Midbrain (tissue), 1 donor: ENCODE measurements at places on chromosomes 16 and 17.

GRCh38 chr17:82882715-82883418 is 43.0 kb upstream of the ZNF750 start:
- no peak for DNase-seq

- no peak for DNase-seq
Observed at GRCh38 chr16:50498431-50499155, 49.6 kb upstream of the NKD1 start.

GRCh38 chr16:50386774-50387173 is 18.0 kb upstream of the BRD7 start:
- no peak for DNase-seq

DNA sequence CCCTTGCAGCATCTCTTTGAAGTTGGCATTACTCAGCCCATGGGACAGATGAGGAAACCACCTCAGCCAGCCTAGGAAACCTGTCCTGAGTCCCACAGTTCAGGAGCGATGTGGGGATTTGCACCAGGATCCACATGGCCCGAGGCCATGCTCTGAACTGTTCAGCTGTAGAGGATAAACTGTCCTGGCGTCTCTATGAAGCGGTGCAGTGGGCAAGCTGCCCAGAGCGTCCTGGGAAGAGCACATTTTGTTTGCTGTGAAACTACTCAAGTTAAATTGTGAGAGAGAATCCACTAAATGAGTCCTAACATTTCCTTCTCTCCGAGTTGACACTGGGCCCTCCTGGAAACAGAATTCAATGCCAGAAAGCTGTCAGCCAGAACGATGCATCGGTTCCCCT is 276.6 kb upstream of the TNRC6C start:
- peak; percentile 30 for DNase-seq

GRCh38 chr17:50157891-50158290 is 7.4 kb upstream of the PPP1R9B start:
- no peak for DNase-seq

- DNase-seq: no peak
Observed at GRCh38 chr17:76250141-76250540, 9.8 kb upstream of the RNF157 start.

DNA sequence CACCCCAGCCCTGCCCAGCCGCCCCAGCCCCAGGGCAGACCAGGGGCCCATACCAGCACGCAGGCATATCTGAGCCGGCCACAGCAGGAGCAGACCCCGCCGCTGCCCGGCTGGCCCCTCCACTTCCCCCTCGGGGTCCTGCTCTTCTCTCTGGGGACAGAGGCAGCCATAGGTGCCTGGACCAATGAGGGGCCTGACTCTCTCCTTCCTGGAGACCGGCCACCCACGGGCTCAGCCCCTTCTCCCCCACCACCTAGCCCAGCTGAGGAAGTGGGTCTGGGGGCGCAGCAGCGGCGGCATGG is 3.8 kb downstream of the TMC6 start:
- no peak for DNase-seq

- DNase-seq: no peak
Observed at GRCh38 chr17:66663041-66663606, 171.8 kb upstream of the CACNG5 start.

DNA sequence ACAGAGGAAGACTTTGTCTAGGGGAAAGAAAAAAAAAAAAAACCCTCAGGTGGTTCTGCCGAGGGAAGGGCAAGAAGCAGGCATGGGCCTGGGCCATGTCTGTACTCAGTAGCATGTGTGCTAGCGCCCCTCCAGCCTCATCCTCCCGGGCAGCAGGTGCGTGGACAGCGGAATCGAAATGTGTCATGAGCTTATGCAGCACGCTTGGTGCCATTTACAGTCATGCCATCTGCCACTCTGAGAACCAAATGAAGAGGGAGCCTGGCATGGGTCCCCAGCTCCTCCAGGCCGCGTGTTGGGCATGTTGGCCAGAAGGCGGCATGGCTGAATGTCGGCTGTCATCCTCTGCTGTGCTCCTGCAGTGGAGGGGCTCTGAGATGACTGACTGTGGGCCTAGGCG is 31.4 kb downstream of the CRAMP1 start:
- no peak for DNase-seq

- no peak for DNase-seq
Observed at GRCh38 chr17:50547736-50548083, 736 bp downstream of the SPATA20 start.

- no peak for DNase-seq
Observed at GRCh38 chr16:86449446-86450095, 60.8 kb upstream of the FOXF1 start.

DNA sequence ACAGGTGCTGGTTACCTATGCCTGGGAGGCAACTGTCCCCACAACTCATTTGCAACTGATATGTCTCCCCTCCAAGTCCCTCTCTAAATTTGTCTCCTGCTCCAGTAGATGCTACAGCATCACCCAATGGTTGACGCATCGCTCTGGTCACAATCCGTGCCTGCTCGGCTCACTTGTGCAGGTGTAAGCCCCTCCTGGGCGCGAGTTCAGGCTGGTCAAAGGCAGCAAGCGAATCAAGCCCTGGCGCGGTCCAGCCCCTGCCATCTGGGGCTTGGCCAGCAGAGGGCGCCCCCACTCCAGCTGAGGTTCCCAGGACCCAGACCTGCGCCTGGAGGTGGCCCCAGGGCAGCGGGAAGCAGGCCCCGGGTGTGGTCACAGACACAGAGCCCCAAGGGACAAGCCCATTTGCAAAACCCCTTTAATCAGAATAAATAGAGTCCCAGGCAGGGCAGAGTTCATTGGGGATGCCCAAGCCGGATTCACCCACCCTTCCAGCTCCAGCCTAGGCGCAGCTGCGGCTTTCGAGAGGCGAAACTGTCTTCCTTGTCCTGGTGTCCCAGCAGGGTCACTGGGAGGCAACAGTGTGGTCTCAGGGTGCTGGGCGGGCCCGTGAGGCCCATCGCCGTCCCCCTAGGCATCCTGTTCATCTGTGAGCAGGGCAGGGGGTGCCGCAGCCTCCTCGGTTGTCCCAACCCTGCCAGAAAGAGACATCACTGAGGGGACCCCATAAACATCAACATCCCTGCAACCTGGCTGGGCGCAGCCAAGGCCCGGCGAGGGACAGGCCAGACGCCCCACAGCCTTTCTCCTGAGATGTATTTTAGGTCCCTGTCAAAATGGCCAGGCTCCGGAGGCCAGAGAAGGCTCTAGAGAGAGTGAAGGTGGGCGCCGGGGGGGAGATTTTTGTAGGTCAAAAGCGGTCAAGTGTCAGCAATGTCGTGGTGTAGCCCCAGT is 15.8 kb downstream of the TMC6 start:
- DNase-seq: peak; percentile 81

- no peak for DNase-seq
Observed at GRCh38 chr17:33131620-33132019, 140.0 kb downstream of the SPACA3 start.

- no peak for DNase-seq
Observed at GRCh38 chr16:88761143-88761534, 23.9 kb downstream of the PIEZO1 start.

DNA sequence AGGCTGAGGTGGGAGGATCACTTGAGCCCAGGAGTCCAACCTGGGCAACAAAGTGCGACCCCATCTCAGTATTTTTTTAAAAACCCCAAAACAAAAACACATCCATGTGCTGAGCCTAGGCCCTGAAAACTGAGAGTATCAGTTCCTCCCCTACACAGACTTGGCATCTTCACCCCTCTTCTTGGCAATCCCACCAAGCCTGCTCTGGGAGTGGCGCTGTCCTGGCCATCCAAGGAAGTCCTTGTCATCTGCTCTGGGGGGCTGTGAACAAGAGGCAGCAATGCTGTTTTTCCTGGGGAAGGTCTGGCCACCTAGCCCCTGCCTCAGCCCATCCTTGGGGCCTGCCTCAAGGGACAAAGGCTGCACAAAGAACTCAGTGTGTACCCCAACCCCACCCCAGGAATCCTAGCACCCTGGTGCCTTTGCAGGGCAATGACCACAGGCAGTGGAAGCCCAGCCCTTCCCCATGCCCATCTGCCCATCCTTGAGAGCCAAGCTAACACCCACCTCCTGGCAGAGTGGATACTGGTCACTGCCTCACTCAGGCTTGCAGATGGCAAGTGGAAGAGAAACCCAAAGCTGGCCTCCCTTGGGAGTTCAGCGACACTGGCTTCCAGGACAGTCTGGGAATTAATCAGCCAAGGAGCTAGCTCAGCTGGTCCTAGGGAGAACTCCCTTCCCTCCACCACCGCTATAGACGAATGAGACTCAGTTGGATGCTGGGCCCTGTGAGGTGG is 14.8 kb upstream of the GFOD2 start:
- DNase-seq: no peak

DNA sequence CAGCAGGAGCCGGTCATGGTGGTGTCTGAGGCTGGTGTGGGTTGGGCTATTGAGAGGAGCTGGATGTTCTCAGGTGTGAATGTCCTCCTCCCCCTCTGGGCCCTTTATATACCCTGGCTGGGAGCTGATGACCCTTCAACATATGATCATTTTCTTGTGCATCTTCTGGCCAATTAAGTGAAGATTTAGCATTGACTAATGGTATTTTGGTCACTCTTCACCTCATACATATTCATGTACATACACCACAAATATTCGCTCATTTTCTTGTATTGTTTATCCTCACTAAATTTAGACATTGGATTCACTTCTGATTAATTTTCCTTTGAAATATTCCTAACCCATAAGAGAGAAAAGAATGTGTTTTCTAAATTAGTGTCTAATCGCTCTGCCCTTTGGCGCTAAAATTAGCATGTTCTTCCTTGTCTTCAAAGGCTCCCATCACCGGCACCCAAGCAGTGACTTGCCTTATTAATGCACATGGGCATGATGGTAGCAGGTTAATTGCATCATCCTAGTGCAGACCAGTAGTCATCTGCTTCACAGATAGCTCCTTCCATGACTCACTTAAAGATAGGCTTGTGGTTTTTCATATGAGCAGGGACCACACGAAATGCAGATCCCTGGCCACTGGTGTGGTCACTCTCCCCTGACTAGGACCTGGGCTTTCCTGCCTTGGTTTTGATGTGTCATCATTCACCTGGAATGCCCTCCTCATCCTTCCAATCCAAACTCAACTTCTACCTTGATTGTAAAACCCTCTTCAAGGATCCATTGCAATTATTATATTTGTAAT is at the start of gene KRTAP2-4:
KRTAP2-4 (minus strand) TSS at position 51 of the 796 bp plus-strand sequence; CDS start at position 17, 34 bp downstream.
- DNase-seq: no peak

DNA sequence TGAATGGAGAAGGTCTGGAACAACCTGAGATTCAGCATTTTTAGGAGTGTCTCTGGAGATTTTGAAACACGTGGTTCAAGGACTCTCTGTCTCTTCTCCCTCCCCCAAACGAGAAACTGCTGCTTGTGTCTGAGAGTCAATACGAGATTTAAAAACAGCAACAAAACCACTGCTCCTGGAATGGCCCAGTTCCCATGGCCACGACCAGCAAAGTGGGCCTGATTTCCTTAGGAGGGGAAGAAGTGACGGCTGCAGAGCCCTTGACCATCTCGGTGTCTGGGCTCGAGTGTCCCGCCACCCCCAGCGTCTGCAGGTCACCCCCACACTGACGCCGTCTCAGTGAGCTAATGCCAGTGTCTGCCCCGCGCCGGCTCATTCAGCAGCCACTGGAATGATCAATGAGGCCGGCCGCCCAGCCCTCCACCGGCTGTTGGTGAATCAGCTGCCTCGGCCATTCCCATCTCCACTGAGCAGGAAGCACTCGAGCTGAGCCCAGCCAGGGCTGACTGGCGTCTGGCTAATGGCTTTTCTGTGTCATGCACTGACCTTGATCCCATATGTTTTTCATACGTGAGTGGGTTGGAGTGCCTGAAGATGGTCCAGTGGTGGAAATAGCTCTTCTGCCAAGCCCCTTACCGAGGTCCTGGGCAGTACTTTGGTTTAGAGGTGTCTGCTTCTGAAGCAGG is 151.8 kb downstream of the PITPNC1 start:
- peak; percentile 82 for DNase-seq

GRCh38 chr17:70130289-70130688 is 39.0 kb upstream of the KCNJ2 start:
- no peak for DNase-seq

GRCh38 chr17:47240806-47241205 is 12.8 kb upstream of the ITGB3 start:
- DNase-seq: peak; percentile 3

DNA sequence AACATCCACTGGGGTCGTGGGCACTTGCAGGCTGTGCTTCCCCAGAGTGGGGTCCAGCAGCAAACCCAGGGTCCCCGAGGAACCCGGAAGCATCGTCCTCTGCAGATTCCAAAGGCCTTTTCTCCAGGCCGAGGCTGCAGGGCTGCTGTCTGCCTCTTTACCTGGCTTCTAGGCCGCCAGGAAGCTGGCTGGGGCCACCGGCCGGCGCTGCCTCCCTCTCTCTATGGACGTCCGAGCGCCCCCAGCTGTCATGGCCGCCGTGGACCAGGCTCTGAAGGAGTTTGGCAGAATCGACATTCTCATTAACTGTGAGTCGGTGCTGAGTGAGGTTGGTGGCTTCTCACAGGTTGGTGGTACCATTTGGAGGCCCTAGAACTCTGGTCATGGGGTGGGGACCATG is 5.6 kb downstream of the DECR2 start:
- no peak for DNase-seq

- no peak for DNase-seq
Observed at GRCh38 chr17:64024215-64024654, 3.8 kb upstream of the ICAM2 start.

GRCh38 chr17:7039832-7040231 is 4.0 kb downstream of the SLC16A13 start:
- no peak for DNase-seq

DNA sequence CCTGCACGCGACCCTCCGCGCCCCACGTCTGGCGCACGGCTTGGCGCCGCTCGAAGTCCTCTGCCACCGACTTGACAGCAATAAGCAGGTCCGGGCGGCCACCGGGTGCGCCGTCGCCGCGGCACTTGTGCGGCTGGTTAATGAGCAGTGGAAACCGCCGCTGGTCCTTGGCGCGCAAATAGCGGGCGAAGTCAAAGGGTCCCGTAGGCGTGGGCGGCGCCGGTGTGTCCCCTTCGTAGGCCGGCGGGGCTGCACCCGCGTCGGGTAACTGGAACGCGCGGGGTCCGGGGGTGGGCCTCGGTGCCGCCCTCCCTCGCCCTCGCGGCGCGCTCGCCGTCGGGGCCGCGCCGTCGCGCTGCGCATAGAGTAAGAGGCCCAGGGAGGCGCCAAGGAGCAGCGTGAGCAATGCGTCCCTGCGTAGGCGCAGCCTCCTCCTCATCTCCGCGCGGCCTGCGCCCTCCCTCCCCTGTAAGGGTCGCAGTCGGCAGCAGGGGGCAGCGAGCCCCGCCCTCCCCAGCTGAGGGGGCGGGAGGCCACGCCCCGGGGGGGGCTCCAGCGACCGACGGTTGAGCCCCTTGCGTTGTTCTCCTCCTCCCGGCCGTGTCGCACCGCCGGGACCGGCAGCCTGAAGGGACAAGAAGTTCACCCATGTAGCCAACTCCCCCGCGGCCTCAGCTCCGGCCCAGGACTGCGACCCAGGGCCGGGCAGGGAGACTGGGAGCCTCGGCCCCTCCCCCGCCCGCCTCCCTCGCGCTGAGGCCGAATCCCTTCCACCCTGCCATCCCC is 558 bp downstream of the B3GNT9 start:
- DNase-seq: no peak

GRCh38 chr16:54931120-54932014 is 702 bp downstream of the IRX5 start:
- peak; percentile 49 for DNase-seq
